Jurkat, Clone E6-1 (cell line): ENCODE measurements at places on chromosomes 7 and 10.

GRCh38 chr10:122089311-122090017 lies 100.5 kb downstream of the TACC2 start:
- no peak for DNase-seq

- no peak for DNase-seq
These were observed 168.8 kb downstream of the CALN1 start for GRCh38 chr7:72243329-72243728.

DNA sequence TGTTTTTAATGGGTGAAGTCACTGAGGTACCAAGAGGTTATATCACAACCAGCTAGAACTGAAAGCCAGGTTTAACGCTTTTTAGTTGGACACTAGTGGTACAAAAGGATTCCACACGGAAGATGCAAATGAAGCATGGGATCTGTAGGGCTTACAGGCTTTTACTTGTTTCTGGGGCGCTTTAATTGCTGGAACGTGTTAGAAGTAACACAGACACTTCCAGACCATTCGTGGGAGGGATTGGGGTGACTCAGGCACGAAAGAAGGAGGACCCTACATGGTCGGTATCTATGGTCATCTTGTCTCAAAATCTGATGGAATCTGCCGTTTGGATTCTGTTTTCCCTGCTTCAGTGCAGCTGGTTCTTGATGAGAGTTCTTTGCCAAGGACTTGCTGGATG lies 1.0 kb downstream of the YKT6 start:
- no peak for DNase-seq

GRCh38 chr7:38306914-38307313 lies 33.5 kb upstream of the TARP start:
- DNase-seq: no peak

DNA sequence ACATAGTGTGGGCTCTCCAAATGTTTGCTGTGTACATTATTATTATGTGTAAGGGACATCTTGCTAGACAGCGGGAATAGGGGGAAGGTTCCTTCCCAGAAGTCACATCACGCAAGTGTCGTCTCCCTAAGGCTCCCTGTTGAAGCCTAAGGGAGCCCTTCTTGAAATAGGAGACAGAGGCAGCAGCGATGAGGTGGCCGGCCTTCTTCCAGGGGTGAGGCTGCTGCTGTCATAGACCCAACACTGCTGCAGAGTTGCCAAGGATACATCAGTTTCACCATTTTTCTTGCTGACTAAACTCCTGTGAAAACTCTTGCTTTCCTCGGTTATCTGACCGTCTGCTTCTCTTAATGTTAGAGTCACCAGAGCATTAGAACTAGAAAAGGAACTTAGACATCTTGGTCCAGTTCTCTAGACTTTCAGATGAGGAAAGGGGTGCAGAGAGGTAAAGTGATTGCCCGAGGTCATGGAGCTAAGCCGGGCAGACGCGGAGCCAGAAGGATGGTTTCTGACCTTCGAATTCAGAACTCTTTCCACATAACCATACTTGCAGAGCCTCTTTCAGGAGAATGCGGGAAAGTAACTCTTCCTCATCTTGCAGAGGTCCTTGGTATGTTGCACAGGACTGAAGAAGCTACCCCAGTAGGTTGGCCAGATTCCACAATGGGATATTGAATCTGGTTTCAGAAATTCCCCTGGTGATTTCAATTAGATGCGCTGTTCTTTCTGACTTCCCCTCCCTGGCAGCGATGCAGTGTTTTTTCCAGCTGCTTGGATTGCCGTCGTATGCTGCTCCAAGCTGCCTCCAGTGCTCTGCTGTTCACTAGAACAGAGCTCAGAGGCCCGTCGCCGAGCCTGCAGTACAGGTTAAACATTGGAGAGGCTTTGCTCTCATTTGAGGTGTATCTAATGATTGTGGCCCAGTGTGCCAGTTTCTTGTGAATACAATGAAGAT lies 217.1 kb downstream of the CAMK1D start:
- DNase-seq: no peak

- DNase-seq: no peak
These were observed 65.6 kb upstream of the DUSP5 start for GRCh38 chr10:110432084-110432483.

GRCh38 chr7:142885311-142886230 lies at the start of gene TRPV6:
Gene TRPV6, minus strand, starts transcription at chr7:142885745.
- no peak for DNase-seq
